ENCODE measurements at places on chromosomes 5 and 9. TPM values are rescaled to one million over a fixed set of nuclear protein-coding genes. Genes with fewer than 3 reads are reported as not detected.

The ARL10 gene
- 1.4 TPM for total RNA-seq

GRCh38 chr9:4375424-4376200 is 75.7 kb upstream of the GLIS3 start:
- peak; percentile 45 for DNase-seq

DNA sequence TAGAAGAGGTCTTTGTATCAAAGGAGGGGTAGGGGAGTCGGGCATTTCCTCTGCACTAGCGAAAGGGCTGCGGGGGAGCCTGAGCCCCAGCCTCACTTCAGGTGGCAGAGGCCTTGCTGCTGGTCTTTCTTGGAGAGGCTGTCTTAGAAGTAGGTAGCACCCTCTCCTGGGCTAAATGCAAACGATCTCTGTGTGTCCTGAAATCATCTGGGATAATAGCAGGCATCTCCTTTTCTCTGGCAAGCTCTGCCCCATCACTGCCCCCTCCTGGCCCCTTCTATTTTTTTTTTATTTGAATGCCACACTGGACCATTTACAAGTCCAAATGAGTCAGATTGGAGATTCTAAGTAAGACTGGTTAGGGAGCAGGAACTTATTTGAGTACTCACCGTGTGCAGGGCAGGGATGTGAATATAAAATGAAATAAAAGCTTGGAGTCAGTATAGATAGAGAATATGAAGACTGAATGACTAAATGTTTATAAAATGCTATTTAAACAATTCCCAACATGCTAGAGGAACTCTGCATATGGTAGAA is 137.1 kb downstream of the FGF1 start:
- peak; percentile 89 for DNase-seq

GRCh38 chr9:116749772-116750171 is 62.7 kb downstream of the TRIM32 start:
- no peak for DNase-seq

The ACOT12 gene
- not detected for total RNA-seq

GRCh38 chr9:92747459-92748232 is 17.0 kb downstream of the BICD2 start:
- DNase-seq = peak; percentile 27

The C9orf153 gene
- total RNA-seq = 0.48 TPM

GRCh38 chr5:172904643-172905345 is 54.4 kb upstream of the RPL26L1 start:
- peak; percentile 44 for DNase-seq

The AGXT2 gene
- total RNA-seq = not detected

The PCDHA9 gene
- total RNA-seq = not detected

DNA sequence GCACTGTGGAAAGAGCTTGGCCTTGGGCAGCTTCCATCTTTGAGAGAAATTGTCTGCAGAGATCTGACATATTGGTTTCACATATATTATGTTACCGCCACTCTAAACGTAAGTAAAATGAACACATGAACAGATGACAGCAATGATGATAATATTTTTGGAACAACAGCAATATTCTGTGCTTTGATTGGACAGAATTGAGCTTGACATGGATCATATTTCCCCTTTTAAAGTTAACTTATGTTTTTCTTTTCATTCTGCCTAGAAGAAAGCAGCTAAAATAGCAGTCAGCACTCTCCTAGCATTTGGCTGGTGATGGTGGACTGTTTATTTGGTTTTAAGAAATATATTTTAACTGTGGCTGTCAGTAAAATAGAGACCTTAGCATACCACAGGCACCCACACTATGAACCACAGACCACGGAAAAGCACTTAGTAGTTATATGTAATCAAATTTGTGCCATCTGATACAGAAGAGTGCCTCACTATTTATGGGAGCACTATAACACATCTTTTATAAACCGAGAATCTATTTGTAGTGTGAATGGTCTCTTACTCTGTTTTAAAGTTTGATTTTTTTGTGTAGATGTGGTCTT is 1.8 kb upstream of the CFAP95 start:
- no peak for DNase-seq

- no peak for DNase-seq
These were observed 185.9 kb downstream of the SEMA6A start for GRCh38 chr5:116388564-116389258.

DNA sequence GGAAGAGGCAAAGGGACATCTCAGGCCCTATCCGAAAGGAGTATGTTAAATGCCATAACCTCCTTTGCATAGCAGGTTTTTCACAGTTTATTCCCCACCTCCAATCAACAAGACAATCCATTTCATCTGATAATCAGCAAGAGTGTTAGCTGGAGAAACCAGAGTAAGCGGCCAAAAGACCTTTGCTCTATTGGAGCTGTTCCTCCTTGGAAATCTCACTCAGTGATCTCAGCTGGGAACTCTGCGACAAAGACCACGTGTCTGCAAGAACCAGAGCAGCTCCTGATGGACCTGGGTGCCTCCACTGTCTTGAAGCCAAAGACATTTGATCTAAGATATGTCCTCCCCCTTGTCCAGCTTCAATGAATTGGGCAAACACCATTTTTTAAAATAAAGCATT is 241.0 kb downstream of the SEC61B start:
- no peak for DNase-seq

The TIMD4 gene
- not detected for total RNA-seq

DNA sequence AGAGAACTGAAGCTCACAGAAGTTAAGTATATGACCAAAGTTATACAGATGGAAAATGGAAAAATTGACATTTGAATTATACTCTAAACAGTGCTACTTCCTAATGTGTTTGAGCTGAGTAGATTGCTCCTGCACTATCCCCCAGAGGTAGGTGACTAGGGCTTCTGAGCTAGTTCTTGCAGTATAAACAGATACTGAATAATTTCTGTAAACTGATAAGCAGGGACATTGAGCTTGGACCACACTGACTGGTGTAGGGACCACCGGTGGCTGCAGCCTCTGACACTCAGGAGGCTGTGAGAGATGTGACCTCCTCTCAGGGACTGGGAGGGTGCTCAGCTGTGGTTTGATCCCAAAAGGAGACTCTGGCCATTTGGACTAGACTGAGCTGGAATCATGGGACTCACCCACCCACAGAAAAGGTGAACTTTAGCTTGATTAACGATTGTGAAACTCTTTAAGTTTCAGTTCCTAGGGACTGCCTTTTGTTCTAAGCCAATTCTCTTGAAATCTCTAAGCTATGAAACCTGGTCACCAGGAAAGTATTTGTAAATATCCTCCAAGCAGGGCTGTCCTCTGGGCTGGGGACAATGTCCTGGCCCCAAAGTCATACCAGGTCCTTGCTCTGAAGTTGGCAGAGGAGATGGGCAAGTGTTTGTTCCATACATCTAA is 291.5 kb downstream of the SEC61B start:
- DNase-seq = no peak

- no peak for DNase-seq
These were observed 181.9 kb upstream of the HMHB1 start for GRCh38 chr5:143629871-143630659.

The SAXO1 gene
- total RNA-seq = not detected

The GRIA1 gene
- total RNA-seq = not detected

The KCNV2 gene
- total RNA-seq = not detected

GRCh38 chr9:119701651-119702050 is 332.4 kb upstream of the BRINP1 start:
- no peak for DNase-seq

GRCh38 chr9:135667463-135668001 is 4.4 kb downstream of the LCN9 start:
- DNase-seq = no peak

- peak; percentile 68 for DNase-seq
These were observed 1.2 kb upstream of the ADAMTS6 start for GRCh38 chr5:65482736-65483545.

The TXNDC8 gene
- total RNA-seq = not detected

GRCh38 chr9:136121801-136122200 is 3.1 kb upstream of the TMEM250 start:
- no peak for DNase-seq

- no peak for DNase-seq
These were observed 10.2 kb upstream of the RFK start for GRCh38 chr9:76404401-76404800.

The ANKRD20A1 gene
- not detected for total RNA-seq

The OLFM1 gene
- 0.29 TPM for total RNA-seq

DNA sequence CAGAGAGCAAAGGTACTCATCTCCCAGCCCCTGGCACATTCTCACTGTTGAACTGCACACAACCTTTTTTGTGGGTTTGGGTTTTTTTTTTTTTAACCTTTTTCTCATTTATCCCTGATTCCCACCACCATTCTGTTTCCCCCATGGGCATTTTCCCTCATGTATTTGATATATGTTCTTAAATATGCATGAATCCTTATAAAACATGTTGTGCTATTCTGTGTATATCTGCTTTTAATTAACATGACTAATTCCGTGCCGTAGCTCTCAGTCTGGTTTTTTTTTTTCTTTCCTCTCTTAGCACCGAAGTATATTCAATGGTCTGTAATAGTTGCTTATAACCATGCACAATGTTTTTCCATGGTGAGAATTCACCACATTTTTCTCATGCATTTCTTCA is 204.5 kb downstream of the RGS3 start:
- DNase-seq = peak; percentile 83

DNA sequence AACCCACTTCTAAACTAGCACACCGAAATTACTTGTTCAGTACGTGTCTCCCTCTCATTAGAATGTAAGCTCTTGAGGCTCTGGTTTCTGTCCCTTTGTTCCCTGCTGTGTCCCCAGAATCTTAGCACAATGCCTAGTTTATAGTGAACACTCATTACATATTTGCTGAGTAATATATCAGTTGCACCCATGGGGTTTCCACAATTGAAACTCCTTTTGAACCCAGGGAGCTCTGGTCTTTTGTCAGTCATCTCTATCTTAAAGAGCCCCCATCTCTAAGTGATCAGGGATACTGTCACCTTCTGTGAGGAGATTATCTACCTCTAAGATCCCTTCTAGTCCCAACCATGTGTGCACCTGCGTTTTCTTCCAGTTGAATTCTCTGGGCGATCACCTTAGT is 12.8 kb downstream of the CAMK4 start:
- no peak for DNase-seq

DNA sequence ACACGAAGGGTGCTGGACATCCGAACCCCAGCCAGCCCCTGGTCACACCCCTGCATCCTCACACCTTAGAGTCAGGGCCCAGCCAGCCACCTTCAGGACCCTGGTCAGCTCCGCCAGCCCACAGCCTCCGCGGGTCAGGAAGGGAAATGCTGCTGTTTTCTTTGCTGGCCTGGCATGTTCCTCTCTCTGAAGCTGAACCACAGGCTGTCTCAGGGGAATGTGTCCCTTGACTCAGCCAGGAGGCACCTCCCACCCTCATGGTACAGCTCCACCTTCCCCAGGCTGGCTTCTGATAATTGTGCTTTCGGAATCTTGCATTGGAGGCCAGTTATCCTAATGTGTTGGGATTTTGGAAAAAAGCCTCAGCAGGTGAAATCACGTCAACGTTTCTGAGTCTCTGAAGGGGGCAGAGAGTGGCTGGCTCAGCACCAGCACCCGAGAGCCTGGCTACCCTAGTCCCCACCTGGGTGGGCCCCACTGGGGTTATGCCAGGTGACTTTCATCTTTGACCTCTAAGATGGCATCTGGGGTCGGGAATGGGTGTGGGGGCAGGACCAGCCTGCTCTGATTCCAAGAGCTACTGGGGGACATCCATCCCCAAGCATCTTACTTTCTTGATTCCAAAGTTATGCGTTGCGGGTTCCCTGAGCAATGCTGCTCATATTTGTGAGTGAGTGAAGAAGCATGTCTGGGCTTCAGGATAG is 9.8 kb upstream of the OLFM1 start:
- peak; percentile 16 for DNase-seq

The PCDHGB7 gene
- total RNA-seq = 0.48 TPM

GRCh38 chr5:173232499-173233346 is 2.3 kb downstream of the NKX2-5 start:
- no peak for DNase-seq

- no peak for DNase-seq
These were observed 574.3 kb downstream of the PRR16 start for GRCh38 chr5:121038438-121038837.

The EIF4EBP3 gene
- not detected for total RNA-seq

DNA sequence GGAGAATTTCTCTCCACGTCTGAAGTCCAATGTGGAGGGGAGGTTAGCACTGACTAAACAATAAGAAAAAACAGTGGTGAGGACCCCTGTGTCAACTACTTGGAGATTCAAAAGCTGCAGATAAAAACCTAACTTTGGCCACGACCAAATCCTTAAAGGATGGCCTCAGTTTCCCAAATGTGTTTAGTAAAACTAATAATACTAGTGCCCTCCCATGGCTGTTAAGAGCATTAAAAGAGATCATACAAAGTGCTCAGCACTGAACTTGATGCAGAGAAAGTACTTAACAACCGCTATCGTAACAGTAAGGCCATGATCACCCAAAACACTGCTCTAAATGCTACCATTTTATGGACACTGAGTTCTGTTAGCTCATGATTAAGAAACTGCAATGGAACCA is 288.4 kb downstream of the EBF1 start:
- DNase-seq = no peak

The TLX3 gene
- 1.9 TPM for total RNA-seq

The FOXD4L5 gene
- total RNA-seq = not detected

DNA sequence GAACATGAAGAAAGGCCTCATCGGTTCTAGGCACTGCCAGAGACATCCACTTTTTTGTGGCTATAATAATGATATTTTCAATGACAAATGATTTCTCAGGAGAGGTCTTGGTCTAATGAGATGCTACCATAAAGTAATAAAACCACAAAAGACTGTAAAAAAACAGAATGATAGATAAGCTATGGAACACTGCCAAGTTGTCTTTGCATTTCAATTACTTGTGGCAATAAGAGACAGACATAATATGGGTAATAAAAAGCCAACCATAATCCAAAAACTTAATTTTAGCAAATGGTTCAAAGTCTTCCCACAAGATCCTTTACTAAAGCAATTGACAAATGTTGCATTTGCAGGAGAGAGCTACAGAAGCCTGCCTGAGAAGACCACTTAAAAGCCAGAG is 292.5 kb downstream of the ATPSCKMT start:
- no peak for DNase-seq

All from RPMI7951 (cell line).